Activated CD8-positive, alpha-beta memory T cell treated with anti-CD3 and anti-CD28 coated beads, Interleukin-2, amount 50 U/mL, for 48 hours (primary cell): ENCODE measurements at places on chromosomes 13 and 19.

GRCh38 chr19:18161636-18162002 is 8.7 kb downstream of the PIK3R2 start:
- DNase-seq = no peak

DNA sequence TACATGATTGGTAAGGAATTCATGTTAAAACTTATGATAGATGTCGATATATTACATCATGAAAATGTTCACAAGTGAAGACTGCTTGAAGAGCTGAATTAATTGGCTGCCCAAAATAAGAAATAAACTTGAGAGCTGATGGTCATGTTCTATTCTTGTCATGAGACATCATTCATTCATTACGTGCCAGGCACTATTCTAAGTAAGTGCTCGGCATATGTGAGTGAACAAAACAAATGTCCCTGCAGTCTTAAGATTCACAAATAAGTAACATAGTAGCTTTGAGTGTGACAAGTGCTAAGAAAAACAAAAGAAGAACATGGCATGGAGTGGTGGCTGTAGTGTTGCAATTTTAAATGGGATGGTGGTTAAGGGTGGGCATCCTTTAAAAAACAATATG is 329.3 kb downstream of the SUCLA2 start:
- no peak for DNase-seq

GRCh38 chr13:104414181-104414580 is 1348.0 kb upstream of the SLC10A2 start:
- DNase-seq = no peak

DNA sequence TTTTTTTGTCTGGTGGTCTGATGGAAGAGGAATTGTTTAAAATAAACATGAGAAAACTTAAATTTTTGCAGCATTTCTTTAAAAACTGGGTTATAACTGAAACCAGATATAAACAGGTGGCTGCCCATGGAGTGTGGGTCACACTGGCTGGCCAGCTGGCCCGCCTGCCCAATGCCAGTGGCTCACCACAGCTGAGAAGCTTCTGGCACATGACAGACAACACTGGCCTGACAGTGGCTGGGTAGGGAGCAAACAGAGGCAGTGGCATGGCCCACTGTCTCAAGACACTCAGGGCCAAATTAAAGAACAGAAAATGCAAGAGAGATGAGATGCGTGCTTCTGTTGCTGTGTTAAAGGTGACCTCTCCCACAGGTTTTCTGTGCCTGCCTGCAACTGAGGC is 3.1 kb upstream of the SLC35E1 start:
- DNase-seq = no peak

- no peak for DNase-seq
Observed at GRCh38 chr13:73995736-73996135, 138.5 kb downstream of the KLF12 start.

DNA sequence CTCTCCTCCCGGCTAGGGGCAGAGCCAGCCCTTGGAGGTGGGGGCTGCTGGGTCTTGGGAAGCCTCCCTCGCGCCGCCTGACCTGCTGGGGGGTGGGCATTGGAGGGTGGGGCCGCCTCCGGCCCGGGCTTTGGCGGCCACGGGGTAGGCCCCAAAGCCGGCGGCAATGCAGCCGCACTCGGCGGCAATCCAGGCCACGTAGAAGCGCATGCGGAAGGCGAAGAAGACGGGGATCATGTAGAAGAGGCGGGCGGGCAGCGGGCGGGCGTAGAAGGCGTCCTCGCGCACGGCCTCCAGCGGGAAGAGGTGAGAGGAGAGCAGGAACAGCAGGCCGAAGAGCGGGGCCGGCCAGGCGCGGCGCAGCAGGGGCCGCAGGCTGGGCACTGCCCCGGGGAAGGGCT is 7.7 kb upstream of the TMC4 start:
- DNase-seq = no peak

GRCh38 chr19:36025541-36025940 is 7.1 kb downstream of the CLIP3 start:
- no peak for DNase-seq

- no peak for DNase-seq
Observed at GRCh38 chr13:63209330-63210017, 1793.8 kb upstream of the PCDH20 start.

DNA sequence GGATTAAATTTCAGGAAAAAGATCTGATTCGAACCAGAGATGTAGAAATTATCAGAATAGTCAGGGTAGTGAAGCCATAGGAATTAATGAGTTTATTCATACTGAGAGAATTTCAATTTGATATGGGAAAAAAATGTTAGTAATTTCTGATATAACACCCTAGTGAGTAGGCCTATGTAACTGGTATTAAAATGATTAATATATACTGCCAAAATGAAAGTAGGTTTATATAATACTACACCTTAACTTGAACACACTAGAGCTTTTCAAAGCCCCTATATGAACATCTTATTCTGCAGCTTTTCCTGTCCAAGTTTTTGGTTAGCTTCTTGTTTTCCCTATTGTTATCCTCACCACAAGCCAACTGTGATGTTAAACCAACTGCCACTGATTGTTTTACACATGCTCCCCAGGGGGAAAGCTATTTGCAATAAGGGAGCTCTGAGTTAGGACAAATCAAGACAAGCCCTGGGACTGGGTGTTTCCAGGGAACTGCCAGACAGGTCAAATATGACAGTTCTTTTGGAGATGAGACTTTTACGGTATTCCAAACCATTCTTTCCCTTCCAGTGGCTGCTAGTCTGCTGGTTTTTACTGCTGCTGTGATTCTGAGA is 45.3 kb downstream of the FNDC3A start:
- no peak for DNase-seq

DNA sequence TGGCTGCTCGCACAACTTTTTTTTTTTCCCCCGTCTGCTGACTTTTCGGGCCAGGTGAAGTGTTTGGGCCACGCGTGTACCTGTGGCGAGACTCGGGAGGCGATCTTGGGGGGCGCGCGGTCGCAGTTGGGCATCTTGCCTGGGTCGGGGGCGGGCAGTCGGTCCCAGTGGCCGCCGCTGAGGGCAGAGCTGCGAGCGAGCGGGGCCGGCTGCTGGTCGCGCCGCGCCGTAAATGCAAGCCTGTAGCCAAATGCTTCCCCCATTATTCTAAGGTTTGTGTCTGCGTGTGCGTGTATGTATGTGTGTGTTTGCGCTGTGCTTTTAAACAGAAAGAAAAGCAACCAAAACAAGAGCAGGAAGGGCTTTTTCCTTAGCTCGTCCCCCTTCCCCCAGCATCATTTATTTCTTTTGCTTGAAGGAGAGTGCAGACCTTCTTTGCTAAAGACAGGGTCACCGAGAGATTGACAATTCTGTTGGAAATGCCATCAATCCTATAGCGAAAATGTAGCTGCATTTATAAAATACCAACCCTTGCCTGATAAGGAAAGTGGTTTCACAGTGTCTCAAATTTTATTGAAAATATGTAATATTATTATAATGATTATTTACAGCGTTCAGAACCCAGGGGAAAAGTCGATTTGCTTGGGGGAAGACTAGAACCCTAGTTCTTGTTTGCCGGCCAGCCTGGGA is 143.2 kb upstream of the ZNF536 start:
- DNase-seq = no peak

- DNase-seq = no peak
Observed at GRCh38 chr13:38462605-38463004, 113.0 kb downstream of the UFM1 start.

GRCh38 chr13:103799028-103799427 is 732.8 kb upstream of the SLC10A2 start:
- DNase-seq = no peak
